Activated naive CD8-positive, alpha-beta T cell treated with anti-CD3 and anti-CD28 coated beads for 36 hours (primary cell): ENCODE measurements at places on chromosomes 5 and 9.

- no peak for DNase-seq
Measured at GRCh38 chr5:2201832-2202231, 319.1 kb upstream of the IRX4 start.

DNA sequence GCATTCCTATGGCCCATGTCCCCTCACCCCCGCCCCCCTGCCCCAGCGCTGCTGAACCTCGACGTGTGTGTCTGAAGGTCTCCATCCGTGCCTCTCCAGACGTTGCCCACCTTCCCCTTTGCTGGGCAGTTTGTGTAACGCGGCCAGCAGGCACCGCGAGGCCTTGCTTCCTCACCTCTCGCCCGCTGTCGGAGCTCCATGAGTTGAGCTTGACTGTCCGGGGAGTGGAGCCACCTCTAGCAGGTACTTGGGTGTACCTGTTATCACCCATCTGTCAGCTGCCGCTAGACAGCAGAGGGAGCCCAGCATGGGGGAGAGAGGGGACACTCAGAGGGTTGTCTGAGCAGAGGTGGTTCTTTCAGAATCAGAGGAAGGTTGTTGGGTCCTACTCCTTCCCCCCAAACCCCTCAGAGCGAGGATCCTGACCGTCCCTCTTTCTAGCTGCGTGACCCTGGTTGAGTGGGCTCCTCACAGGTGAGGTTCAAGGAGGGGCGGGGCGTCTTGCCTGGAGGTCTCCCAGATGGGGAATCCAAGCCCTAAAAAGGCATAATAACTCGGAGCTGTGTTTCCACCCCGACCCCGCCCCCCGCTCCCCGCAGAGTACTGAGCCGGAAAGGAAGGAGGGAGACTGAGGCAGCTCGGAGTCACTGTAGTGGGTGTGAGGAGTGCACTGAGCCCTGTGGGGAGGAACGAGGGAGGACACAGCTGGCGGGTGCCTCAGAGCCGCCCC is 184.7 kb downstream of the C9orf50 start:
- DNase-seq, result no peak

- no peak for DNase-seq
Measured at GRCh38 chr5:179824745-179825112, 4.0 kb downstream of the SQSTM1 start.

DNA sequence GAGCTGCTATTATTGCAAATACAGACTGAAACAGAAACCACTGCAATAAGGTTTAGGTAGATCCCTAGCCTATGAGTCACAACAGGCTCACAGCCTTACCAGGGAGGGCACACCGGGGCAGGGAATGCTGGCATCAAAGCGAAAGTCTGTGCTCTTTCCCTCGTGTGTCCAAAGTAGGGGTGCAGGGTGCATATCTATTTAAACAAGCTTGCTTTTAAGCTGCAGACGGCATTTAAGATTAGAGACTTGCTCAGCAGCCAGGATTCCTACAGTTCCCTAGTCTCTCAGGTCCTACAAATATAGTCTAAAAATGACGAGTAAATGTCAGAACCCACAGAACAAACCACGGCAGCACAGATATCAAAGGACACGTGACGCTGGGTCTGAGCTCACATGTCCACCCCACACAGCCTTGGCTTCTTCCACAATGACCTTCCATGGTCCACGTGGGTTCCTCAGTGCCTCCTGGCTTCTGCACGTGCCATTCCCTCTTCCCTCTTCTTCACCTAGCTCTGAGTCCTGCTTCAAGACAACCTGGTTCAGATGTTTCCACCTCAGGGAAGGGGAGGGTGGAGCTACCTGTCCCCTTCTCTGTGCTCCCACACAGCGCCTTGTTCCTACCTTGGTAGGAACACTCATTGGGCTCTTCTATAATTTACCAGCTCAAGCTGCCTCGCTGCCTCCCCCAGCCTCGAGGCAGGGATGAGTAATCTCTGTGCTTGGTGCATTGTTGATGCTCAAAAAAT is 193.2 kb downstream of the MAPKAP1 start:
- peak; percentile 46 for DNase-seq

DNA sequence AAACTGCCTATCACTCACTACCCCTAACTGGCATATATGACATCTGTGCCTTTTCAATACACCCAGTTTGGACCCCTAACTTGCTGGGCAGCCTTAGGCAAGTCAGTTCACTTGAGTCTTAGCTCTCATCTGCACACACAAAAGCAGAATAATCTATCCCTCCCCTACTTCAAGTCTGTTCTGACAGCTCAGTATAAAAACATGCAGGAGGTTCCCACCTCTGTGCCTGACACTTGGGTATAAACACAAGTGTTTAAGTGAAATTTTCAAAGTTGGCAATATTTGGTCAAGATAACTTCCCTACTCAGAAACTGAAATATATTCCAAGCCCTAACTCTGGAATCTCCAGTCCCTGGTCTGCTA is 12.6 kb downstream of the HNRNPH1 start:
- DNase-seq, result no peak

- DNase-seq, result no peak
Measured at GRCh38 chr5:135950611-135951010, 4.2 kb downstream of the LECT2 start.

GRCh38 chr9:130144703-130145102 is 27.5 kb upstream of the NCS1 start:
- DNase-seq, result no peak

DNA sequence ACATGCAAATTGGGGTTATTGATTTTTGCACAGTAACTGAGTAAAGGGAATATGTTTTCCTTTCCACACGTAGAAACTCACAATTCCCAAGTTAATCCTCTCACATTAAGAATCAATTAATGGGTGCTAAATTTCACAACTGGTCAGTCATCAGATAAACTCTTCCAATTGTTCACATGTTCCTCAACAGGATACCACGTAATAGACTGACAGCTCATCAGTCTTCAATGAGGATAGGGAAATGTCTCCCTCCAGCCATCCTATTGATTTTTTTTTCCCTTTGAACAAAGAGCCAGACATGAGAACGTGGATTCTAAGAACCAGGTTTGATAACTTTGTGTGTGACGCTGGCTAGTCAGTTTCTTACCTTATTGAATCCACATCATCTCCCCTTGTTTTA is 768 bp upstream of the CER1 start:
- DNase-seq, result no peak

DNA sequence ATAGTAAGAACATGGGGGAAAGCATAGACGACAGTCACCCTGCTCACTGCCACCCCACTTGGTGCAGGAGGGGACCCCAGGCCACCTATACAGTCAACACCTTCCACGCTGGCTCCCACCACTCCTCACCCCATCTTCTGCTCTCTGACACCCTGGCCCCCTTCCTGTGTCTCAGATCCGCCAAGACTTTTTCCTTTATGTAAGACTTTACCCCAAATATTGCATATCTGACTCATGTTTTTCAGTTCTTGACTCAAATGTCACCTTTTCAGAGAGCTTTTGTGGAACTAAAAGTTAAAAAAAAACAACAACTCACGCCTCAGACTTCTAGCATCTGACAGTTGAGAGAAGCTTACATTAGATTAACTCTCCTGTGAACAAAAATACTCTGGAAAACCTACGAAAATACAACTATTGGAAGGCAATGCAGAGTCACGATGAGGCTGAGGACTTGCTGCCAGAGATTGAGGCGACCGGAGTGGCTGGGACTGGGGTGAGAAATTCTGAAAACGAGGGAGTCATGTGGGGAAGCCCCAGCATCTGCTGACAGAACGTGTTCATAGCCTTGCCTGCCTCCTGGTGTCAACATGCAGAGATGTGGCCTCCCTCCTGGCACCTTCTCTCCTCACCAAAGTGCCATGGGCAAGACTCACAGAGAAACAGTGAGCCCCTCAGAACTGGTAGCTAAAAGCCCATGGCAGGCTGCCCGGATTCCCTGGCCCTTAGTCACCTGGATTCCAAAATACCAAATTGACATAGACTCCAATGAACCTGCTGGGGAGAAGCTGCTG is 22.4 kb upstream of the FCN2 start:
- peak; percentile 18 for DNase-seq

DNA sequence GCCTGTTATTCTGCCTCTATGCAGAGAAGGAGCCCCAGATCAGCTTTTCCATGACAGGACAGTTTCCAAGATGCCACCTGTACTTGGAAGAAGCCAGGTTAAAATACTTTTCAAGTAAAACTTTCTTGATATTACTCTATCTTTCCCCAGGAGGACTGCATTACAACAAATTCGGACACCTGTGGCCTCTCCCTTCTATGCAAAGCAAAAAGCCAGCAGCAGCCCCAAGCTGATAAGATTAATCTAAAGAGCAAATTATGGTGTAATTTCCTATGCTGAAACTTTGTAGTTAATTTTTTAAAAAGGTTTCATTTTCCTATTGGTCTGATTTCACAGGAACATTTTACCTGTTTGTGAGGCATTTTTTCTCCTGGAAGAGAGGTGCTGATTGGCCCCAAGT is 301 bp upstream of the IL4 start:
- no peak for DNase-seq

DNA sequence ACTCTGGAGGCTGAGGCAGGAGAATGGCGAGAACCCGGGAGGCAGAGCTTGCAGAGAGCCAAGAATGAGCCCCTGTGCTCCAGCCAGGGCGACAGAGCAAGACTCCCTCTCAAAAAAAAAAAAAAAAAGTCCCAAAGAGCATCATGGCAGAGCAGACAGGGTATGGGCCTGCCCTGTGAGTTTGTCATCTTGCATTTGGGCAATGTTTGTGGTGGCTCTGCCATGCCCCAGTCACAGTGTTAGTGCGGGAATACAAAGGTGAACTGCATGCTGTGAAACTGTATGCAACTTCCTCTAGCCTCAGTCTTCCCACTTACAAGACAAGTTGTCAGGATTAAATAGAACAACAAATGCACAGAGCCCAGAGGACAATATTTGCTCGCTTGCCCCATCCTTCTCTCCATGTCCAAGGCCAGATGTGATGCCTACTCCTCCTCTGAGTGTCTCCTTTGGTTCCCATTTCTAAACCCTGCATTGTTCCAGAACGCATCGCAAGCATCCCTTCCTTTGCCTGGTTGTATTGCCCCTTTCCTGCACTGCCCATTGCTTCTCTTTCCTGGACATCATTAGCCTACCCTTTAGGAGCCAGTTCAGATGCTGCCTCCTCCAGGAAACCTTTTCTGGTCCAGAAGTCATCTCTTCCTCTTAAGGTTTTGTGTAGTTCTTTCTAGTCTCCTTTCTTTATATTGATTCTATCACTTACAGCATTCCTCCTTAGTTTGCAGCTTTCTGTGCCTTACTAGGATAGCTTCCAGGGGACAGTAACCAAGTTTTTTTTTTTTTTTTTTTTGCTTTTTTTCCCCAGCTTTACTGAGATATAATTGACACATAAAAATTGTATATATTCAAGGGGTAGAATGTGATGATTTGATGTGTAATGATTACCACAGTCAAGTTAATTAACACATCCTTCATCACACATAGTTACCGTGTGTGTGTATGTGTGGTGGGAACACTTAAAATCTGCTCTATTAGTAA is 69.0 kb upstream of the TNFAIP8 start:
- no peak for DNase-seq

DNA sequence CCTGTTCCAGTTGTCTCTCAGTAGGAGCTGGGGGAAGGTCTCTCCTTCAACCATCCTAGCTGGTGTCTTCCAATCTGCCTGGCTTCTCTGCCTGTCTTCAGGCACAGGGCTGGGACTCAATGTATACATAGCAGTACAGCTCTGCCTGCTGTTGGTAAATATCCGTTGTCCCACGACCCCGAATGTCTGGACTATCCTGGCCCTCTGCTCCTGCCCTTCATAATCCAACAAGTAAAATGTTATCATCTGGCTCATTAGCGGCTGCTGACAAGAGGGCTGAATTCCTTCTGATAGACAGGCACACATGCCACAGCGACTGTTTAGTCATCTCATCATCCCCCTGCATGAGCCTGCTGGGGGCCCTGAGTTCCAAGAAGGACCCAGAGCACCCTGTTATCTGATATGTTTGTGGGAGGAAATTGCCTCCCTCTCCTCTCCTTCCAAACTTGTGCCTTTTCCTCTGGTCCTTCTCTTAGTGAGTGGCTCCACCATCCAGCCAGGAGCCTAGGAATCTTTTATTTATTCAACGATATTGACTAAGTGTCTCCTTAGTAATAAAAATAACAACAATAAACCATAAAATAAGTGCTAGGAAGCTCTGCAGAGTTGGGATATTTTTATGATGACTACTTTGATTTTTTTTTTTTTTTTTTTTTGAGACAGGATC is 29.5 kb upstream of the TGFBR1 start:
- no peak for DNase-seq

DNA sequence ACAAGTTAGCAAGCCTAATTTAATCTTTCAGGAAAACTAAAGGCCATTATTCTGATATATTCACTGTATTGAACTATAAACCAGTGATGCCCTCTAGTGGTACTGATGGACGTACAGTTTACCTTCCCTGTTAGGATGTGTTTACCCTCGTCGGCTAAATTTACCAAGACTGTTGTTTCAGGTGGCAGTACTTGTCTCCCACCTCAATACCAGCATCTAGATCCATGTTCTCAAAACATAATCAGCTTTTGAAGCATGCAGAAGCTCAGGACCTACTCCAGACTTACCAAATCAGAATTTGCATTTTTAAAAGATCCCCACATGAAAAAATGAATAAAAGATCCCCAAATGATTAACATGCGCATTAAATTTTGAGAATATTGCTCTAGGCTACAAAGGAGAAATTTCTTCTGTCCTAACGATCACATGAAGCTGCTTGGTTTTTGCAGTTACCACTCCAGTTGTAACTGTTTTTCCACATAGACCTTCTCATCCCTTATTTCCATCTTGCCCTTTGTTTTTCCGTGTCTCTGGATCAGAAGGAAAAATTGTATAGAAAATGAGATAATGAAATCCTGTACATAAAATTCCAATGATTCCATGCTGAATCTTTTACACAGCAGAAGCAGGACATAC is 3.2 kb upstream of the BAAT start:
- no peak for DNase-seq

- DNase-seq, result no peak
Measured at GRCh38 chr5:67681703-67682102, 485.1 kb upstream of the CD180 start.

GRCh38 chr9:114275246-114276004 is 47.5 kb upstream of the ORM1 start:
- no peak for DNase-seq

- DNase-seq, result no peak
Measured at GRCh38 chr5:11268891-11269290, 507.9 kb upstream of the DAP start.

GRCh38 chr5:86570427-86571083 is 47.2 kb upstream of the COX7C start:
- no peak for DNase-seq

GRCh38 chr5:159051421-159052282 is 48.1 kb downstream of the EBF1 start:
- DNase-seq, result peak; percentile 8

- no peak for DNase-seq
Measured at GRCh38 chr5:98516701-98517100, 256.8 kb upstream of the RGMB start.

GRCh38 chr5:177142098-177142611 is 8.6 kb downstream of the NSD1 start:
- no peak for DNase-seq
